ENCODE measurements at places on chromosomes 2 and 18.

- DNase-seq, result no peak
Observed at GRCh38 chr2:24199968-24200590, 25.2 kb downstream of the FAM228A start.

DNA sequence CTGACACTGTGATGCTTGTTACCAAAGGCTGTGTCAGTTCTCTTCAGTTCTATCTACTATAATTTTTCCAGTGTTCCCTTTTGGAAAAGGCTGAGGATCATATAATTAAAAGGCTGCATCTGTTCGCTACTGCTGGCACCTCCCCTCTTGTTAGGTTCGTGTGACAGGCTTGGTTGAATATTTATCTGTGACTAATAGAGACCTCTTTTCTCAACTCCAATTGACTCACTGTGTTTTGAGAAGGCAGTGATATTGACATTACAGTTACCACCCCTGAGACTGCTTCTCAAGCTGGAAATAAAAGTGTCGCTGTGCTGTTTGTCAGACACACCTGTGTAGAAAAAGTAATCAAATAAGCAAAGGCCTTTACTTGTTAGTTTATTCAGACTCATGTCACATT lies 205.5 kb upstream of the KCNH7 start:
- no peak for DNase-seq

DNA sequence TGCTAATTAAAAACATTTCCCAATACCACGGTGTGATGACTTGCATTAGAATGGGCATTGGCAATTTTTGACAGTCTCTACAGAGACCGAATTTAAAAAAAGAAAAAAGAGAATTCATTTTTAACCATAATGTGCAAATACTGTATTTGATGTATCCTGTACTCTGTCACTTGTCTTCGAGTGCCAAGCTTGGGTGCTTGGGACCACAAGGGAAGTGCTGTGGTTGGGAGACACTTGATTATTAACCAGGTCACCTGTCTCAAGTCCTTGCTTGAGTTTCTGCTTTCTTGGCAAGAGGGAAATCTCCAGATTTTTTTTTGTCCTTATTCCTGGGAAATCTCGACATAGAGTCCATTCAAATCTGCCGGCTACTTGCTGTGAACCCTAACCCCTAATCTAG lies 209.0 kb downstream of the MC4R start:
- no peak for DNase-seq

GRCh38 chr2:6627316-6627715 lies 238.4 kb downstream of the CMPK2 start:
- DNase-seq, result no peak

DNA sequence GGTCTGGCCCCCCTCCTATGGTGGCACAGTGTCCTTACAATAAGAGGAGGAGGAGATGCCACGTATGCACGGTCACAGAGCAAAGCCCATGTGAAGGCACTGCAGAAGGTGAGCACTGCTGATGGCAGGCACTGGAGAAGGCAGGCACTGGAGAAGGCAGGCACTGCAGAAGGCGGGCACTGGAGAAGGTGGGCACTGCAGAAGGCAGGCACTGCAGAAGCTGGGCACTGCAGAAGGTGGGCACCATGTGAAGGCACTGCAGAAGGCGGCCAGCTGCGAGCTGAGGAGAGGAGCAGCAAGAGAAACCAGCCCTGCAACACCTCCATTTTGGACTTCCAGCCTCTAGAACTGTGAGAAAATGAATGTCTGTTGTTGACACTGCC lies 46.3 kb downstream of the MEX3C start:
- DNase-seq, result no peak

- DNase-seq, result no peak
Observed at GRCh38 chr2:215579809-215580208, 143.9 kb upstream of the FN1 start.

GRCh38 chr2:126883666-126884040 lies 15.0 kb upstream of the TEX51 start:
- DNase-seq, result no peak

GRCh38 chr2:182642328-182642727 lies 73.7 kb upstream of the DNAJC10 start:
- peak; percentile 33 for DNase-seq

DNA sequence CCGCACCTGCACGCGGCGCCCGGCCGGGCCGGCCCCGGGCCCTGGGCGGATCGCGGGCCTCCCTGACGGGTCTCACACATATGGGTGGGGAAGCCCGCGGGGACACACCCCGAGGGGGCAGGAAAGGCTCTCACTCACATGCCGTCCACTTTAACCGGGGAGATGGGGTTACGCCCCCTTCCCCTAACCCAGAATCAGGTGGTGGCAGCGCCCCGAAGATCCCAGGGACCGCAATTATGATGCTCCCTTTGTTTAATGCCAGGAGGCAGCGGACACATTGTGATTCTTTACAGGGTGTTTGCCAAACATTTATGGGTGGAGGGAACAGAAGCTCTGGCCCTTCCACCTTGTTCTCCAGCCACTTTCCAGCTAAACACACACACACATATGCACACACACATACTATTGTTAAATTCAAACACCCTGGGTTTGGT lies 424 bp upstream of the ANKRD44 start:
- no peak for DNase-seq

DNA sequence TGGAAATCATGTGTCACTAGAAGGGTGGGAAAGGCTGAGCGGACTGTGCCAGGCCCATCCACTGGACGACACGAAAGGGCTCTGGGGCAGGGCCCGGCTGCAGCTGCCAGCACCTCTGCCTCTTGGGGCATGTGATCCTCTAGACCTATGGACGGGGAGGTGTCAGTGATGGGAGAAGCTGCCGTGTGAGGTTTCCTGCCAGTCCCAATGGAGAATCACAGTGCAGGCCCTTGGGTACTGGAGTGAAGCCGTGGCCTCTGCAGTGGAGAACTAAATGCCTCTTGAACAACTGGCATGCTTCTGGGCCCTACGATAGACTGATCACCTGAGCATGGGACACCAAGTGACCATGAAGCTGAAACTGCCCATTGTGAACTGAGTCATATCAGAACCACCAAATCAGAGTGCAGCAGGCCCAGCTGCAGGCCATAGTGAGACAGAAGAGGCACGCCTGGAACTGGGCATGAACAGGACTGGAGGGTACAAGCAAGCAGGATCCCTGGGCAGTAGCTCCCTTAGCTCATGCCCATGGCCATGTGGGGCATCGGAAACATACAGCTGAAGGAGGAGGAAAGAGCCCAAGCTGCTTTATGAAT lies 18.8 kb upstream of the RHOB start:
- no peak for DNase-seq

GRCh38 chr2:28360058-28360717 lies 32.5 kb upstream of the FOSL2 start:
- no peak for DNase-seq

DNA sequence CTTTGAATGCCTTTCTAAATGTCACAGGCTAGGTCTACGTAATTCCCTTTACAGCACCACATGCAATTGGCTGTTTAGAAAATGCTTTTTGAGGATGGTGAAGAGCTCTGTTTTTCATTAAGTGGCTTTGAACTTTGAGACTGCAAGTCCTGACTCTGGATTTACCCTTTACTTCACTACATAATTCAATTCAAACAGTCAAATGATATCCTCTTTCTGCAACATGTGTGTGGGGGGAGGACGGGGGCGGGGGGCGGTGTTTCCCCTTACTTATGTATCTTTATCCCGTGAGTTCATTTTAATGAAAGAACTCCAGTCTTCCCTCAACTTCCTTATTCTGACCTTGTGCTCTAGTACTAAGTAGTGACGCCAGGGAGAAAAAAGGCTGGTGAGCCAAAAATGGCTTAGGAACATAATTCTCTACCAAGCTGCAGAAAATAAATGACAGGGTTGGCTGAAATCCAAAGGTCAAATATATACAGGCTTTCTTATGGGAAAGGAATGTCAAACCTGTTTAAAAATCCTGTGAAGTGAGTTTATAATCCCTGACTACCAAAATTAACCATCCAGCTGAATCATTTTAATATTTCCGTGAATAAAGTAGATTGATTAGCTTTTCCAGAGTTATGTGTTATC lies 119.6 kb downstream of the SLC8A1 start:
- DNase-seq, result no peak

GRCh38 chr2:33058716-33059470 lies 112.1 kb downstream of the LTBP1 start:
- DNase-seq, result no peak

DNA sequence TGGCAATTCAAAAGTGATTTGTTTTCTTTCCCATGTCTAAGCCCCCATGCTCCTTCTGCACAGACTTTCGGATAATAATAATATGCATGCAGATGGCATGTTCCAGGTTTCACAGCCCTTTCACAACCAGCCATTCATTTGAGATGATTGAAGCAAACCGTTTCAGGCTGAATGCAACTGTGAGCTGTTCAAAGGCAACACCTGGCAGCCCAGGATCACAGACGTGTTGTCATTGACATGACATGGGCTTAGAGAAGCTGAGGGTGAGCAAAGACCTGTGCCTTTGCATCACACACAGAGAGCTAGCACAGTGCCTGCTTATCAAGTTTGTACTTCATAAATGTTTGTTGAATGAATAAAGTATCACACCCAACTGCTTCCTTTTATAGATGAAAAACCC lies 12.4 kb upstream of the ERMN start:
- DNase-seq, result no peak

DNA sequence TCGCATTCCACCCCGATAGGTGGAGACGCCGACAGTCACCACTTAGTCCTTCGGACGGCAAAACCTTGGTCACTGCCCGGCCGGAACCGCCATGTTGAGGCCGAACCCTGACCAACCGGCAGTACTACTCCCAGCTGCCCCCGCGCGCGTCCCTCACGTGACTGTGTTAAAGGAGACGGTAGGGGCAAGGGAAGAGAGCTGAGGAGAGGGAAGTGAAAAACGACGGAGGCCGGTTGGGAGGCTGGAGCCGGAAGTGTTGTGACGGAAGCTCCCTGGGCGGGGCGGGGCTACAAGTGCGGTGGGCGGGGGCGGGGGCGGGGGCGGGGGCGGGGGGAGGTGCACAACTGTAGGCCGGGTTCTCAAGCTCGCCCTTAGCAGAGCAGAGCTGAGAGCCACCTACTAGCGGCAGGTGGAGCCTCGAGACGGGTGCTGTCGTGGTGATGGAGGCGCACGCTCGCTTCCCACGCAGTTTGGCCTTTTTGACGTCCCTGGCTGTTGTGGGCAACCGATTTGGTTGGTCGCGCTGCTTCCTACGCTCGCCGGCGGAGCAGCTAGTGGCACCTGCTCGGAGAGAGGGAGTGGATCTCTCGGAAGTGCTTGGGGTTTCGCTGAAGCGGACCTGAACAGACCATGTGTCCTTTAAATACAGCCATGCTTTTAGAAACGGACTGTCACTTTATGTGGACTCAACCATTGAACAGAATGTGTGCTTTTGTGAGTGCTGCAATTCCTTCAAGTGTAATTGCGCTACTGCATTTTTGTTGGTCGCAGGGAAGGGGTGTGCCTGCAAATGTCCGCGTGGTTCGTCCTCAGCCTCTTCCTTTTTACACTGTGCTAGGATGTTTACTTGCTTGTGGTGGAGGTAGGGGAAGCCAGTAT lies at the start of gene TRAPPC8:
Gene TRAPPC8, minus strand, starts transcription at position 130 of the 879 bp plus-strand sequence. CDS start 364 bp downstream, outside the sequence.
- DNase-seq, result peak; percentile 86

DNA sequence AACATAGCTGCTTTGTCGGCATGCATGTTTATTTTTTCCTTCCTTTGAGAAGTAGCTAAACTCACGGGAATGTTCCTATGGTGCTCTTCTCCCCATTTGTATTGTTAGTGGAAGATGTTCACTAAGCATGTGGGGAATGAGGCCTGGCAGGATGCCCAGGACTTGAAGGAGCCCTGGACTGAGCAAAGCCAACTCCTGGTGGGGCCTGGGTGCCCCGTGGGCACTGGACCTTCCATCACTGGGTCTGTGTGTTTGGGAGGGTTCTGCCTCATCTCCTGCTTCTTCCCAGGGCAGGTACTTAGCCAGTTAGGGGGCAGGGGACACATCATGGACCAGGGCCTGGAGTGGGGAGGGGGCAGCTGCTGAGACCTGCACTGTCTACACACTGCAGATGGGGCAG lies 49.3 kb downstream of the ACAA2 start:
- no peak for DNase-seq

DNA sequence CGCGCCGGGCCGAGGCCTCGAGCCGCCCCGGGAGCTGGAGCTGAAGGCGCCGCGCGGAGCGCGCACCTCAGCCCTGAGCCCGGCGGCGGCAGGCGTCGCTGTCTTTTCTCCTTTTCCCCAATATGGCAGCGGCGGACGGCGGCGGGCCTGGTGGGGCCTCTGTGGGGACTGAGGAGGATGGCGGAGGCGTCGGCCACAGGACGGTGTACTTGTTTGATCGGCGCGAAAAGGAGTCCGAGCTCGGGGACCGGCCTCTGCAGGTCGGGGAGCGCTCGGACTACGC lies 369 bp downstream of the SMCHD1 start:
- no peak for DNase-seq

- no peak for DNase-seq
Observed at GRCh38 chr2:70991742-70992141, 2.9 kb downstream of the TEX261 start.

DNA sequence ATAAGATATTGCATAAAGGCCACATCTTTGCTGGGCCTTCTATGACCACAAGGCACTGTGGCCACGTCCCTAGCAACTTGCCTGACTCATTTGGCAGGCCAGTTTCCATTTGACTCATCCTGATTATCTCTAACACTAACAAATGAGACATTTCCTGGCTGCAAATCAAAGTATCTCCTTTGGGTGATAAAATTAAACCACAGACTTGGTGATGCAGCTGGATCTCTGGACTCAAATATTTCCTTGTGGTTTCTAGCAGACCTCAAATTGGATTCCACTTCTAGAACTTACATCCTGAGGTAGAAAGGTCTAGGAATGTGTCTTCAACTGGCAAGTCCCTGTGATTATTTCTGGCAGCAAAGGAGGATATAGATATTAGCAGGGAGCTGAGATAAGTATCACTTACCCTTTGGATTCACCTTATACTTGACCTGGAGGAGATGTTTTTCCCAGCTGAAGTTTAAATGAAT lies 167.9 kb upstream of the NXPH2 start:
- no peak for DNase-seq

DNA sequence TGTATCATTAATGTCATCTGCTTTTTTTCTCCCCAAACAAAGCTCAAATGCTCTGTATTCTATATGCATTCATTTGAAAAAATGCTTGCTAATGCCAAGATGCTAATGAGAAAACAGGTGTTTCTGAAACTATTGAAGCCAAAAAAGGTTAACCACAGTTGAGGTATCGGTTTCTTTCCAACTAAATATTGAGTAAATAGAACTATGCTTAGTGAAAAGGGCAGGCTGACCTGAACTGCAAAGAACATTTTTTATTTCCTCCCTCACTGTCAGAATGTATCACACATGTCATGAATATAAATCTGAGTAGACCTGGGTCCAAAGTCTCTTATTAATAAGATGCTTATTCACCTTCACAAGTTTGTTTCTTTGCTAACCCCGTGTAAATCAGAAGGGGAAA lies 866.6 kb downstream of the CPS1 start:
- DNase-seq, result no peak

- DNase-seq, result peak; percentile 13
Observed at GRCh38 chr2:55168221-55169154, 63.6 kb downstream of the CLHC1 start.
